K562 (cell line): ENCODE measurements at places on chromosomes 12 and 14. TPM values are rescaled to one million over a fixed set of nuclear protein-coding genes. Genes with fewer than 3 reads are reported as not detected.

DNA sequence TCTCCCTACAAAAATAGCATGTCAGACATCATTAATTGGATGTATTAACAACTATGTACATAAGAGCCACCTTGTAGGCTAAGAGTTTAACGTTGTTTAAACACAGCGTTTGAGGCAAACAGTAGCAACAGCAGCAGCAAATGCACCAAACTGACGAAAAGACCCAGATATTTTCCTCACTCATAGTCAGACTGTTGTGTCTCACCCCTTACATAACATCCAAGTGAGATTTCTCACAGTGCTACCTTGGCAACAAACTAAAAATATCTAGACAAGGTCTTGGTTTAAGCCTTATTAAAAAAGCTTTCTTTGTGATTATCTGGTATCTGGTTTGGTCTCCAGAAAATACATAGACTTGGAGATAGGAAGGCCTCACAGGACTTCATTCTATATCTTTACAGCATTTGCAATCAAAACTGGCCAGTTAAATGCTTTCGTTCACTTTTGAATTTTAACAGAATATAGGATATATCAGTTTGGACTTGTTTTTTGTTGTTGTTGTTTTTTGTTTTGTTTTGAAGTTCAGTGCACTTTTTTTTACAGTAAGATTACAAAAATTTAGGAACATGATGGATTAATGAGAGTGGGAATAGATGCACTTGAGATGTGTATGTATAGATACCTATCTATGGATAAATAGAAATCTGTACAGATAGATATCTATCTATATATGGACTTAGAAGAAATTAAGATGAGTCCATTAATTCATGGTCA, 4.1 kb downstream of the BHLHE41 start:
- peaks cover 34% of the 10 kb centered on the region for H3K27me3 ChIP-seq
- DNase-seq, result no peak
- H3K36me3 ChIP-seq, result no peaks in the 10 kb centered on the region
- H3K4me3 ChIP-seq, result no peak overlapping the region

DNA sequence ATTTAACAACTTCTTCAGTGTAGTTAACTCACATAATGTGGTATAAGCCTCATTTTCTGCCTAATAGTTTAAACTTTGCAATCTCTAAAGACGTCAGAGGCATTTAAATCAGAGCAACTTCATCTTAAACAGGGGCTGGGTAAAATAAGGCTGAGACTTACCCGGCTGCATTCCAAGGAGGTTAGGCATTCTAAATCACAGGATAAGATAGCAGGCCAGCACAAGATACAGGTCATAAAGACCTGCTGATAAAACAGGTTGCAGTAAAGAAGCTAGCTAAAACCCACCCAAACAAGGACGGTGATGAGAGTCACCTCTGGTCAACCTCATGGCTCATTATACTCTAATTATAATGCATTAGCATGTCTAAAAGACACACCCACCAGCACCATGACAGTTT, 115.6 kb upstream of the PKP2 start:
- H3K4me3 ChIP-seq, result no peak overlapping the region
- H3K4me1 ChIP-seq, result no peaks in the 10 kb centered on the region
- H3K36me3 ChIP-seq, result no peaks in the 10 kb centered on the region
- no peak for DNase-seq
- H3K27me3 ChIP-seq, result no peaks in the 10 kb centered on the region
- H3K27ac ChIP-seq, result no peak overlapping the region

- DNase-seq, result no peak
- no peak overlapping the region for H3K4me3 ChIP-seq
- no peak overlapping the region for H3K27ac ChIP-seq
- no peaks in the 10 kb centered on the region for H3K4me1 ChIP-seq
- H3K27me3 ChIP-seq, result no peaks in the 10 kb centered on the region
These were observed 54.5 kb upstream of the MAX start for GRCh38 chr14:65156568-65157366.

GRCh38 chr12:112838731-112839130, 47.2 kb downstream of the RPH3A start:
- no peak overlapping the region for H3K27ac ChIP-seq
- peaks cover 8% of the 10 kb centered on the region; the same call in 1 of the 2 replicates for H3K27me3 ChIP-seq
- no peak for DNase-seq
- no peaks in the 10 kb centered on the region for H3K4me1 ChIP-seq
- no peaks in the 10 kb centered on the region for H3K36me3 ChIP-seq

- no peaks in the 10 kb centered on the region for H3K36me3 ChIP-seq
- no peak overlapping the region for H3K4me3 ChIP-seq
- H3K27ac ChIP-seq, result no peak overlapping the region
- no peaks in the 10 kb centered on the region for H3K27me3 ChIP-seq
- no peak for DNase-seq
These were observed 2.3 kb upstream of the CLBA1 start for GRCh38 chr14:104983231-104983721.

GRCh38 chr14:91286530-91286937, 42.0 kb upstream of the GPR68 start:
- peak; percentile 79 for DNase-seq
- no peak overlapping the region for H3K27ac ChIP-seq
- no peaks in the 10 kb centered on the region for H3K4me1 ChIP-seq
- H3K36me3 ChIP-seq, result peaks cover 76% of the 10 kb centered on the region; the same call in 1 of the 3 replicates

- H3K4me3 ChIP-seq, result no peak overlapping the region
- H3K27ac ChIP-seq, result no peak overlapping the region
- 0 out of 3 replicates have a peak, but pooled peaks cover 2% of the 10 kb centered on the region for H3K4me1 ChIP-seq
- H3K27me3 ChIP-seq, result no peaks in the 10 kb centered on the region
- no peaks in the 10 kb centered on the region for H3K36me3 ChIP-seq
- no peak for DNase-seq
These were observed 46.5 kb upstream of the GZMB start for GRCh38 chr14:24680516-24680915.

- H3K27me3 ChIP-seq, result no peaks in the 10 kb centered on the region
- H3K4me1 ChIP-seq, result no peaks in the 10 kb centered on the region
- DNase-seq, result no peak
- H3K4me3 ChIP-seq, result no peak overlapping the region
These were observed 206.9 kb upstream of the AMIGO2 start for GRCh38 chr12:47286676-47287075.

DNA sequence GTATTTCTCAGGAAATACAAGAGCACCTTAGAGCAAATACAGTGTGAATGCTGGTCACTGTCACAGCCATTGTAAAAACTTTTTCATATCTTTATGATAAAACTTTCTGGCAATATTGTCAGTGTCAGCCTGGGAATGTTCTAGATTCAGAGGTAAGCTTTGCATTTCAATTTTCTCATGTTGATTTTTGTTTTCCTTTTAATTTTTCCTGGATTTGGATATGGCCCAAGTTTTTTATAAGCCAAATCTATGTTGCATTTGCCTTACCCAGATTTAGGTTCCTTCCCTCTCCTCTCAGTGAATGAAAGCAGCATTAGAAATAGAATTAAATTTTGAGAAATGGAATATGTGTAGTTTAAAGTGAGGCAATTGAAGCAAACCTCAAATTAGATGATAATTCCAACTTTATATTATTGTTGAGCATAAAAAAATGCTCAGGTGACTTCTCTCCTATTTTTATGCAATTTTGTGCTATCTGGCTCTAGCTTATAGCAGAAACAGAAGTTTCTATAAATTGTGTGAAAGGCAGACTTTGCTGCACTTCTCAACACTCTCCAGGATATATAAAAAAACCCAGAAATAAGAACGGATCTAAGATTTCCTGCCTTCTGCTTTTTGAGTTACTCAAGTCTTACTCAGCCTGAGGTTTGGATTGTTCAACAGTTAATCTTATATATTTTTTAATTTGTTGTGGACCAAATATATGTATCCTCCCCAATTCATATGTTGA, 368.2 kb upstream of the PRICKLE1 start:
- DNase-seq, result no peak
- no peaks in the 10 kb centered on the region for H3K27me3 ChIP-seq
- H3K4me1 ChIP-seq, result no peaks in the 10 kb centered on the region
- no peaks in the 10 kb centered on the region for H3K36me3 ChIP-seq

DNA sequence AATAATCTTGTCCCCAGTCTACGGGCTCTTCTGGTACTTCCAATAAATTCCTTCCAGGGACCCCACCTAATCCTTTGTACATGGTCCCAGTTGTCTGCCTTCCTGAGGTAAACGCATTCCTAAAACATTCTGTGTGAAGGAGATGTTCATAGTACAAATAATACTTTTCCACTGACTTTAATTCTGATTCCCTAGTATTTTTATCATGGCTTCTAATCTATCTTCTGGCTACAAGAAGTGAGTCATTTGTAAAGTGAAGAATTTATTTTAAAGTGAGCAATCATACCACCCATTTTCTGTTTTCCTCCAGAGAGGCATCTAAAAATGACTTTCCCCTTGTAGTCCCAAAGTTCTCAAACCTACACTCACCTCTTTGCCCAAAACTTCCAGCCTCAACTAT, 65.9 kb upstream of the NUDT4 start:
- H3K36me3 ChIP-seq, result no peaks in the 10 kb centered on the region
- no peak overlapping the region for H3K27ac ChIP-seq
- H3K4me3 ChIP-seq, result no peak overlapping the region
- H3K4me1 ChIP-seq, result peaks cover 38% of the 10 kb centered on the region
- H3K27me3 ChIP-seq, result no peaks in the 10 kb centered on the region

DNA sequence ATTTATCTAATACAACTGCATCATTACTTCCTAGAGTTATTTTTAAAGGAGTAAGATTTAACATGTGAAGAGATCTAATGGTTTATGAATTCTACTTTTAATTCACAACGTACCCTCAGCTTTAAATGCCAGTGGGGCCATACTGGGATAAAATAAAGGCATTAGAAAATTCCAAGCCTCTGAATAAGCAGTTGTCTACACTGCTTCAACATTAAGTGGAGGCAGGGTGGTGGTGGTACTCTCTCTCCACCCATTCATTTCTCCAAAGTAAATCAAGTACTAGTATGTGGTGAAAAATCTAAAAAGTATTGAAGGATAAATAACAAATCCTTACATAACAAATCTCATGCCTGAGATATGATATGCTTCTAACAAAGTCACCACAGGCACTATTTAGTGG, 52.4 kb downstream of the FERMT2 start:
- H3K27me3 ChIP-seq, result no peaks in the 10 kb centered on the region
- no peak overlapping the region for H3K27ac ChIP-seq
- no peaks in the 10 kb centered on the region for H3K36me3 ChIP-seq

DNA sequence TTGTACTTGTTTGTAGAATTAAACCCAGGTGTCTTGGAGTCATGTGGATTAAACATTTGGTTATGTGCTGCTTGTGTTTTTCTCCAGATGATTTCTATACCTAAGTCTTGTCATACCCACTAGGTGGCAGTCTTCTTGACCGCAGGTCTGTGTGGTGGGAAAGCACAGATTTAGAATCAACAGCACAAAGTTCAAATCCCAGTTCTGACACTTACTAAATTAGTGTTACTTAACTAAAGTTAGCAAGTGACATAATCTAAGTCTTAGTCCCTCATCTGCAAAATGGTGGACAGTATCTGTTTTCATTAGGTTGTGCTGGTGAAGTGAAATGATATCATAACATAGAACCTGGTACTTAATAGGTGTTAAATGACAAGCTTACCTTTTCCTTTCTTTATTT, 151.0 kb upstream of the ARHGAP5 start:
- no peaks in the 10 kb centered on the region for H3K36me3 ChIP-seq
- peak; percentile 40 for DNase-seq
- H3K27ac ChIP-seq, result no peak overlapping the region
- no peak overlapping the region for H3K4me3 ChIP-seq

GRCh38 chr12:92110083-92110640, 35.5 kb downstream of the BTG1 start:
- H3K27ac ChIP-seq, result no peak overlapping the region
- no peak for DNase-seq
- no peaks in the 10 kb centered on the region for H3K27me3 ChIP-seq
- no peaks in the 10 kb centered on the region for H3K36me3 ChIP-seq
- H3K4me1 ChIP-seq, result peaks cover 8% of the 10 kb centered on the region; the same call in 1 of the 2 replicates

DNA sequence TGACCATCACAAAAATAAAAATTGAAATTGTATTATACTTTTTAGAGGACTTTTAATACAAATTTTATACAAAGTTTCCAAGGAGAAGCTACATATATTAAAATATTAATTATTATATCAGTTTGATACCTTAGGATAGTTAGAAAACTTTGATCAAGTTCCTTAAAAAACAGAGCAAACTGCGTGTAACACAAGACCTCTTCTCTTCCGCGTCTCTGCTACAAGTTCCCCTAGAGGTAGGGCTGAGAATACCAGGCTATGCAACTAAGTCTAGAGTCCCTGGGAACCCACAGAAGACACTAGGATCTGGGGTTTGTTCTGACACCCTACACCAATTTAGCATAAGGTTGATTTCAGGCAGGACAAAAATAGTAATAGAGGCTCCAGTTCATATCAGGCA, 319.0 kb downstream of the FOXG1 start:
- H3K36me3 ChIP-seq, result no peaks in the 10 kb centered on the region
- peak; percentile 1 for DNase-seq
- no peak overlapping the region for H3K4me3 ChIP-seq
- no peaks in the 10 kb centered on the region for H3K4me1 ChIP-seq

GRCh38 chr12:77979597-77980250, 149.0 kb downstream of the NAV3 start:
- no peak for DNase-seq
- no peaks in the 10 kb centered on the region for H3K4me1 ChIP-seq
- H3K27ac ChIP-seq, result no peak overlapping the region
- H3K4me3 ChIP-seq, result no peak overlapping the region
- H3K27me3 ChIP-seq, result no peaks in the 10 kb centered on the region

DNA sequence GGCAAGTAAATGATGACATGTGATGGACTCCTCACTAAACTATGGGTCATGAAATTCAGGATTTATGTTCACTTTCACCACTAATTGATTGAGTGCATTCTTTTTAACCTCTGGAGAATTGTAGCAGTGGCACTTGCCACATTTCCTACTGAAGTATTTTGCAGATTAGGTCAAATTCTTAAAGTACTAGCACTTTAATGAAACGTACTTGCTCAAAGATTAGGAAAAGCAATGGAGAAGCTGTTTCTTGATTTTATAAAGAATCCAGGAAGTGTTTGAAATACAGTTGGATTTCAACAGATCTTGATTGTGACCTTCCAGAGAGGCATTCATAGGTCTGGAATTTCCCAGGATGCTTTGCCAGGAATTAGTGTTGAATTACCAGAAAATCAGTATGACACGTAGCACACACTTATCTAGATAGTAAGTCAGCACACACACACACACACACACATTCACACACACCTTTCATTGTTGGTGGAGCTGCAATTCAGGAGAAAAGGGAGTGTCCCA, 162.6 kb downstream of the MYRFL start:
- no peak overlapping the region for H3K4me3 ChIP-seq
- H3K4me1 ChIP-seq, result no peaks in the 10 kb centered on the region; the same call in 2 of the 3 replicates
- H3K27ac ChIP-seq, result no peak overlapping the region

GRCh38 chr14:74920281-74920680, 2.8 kb downstream of the RPS6KL1 start:
- no peak overlapping the region for H3K27ac ChIP-seq
- no peaks in the 10 kb centered on the region for H3K27me3 ChIP-seq
- DNase-seq, result no peak
- no peaks in the 10 kb centered on the region for H3K36me3 ChIP-seq
- no peak overlapping the region for H3K4me3 ChIP-seq

The RPGRIP1 gene
- 0.31 and 0.47 TPM in 2 replicates for total RNA-seq

The CLEC7A gene
- 0.16 TPM in 1 of 2 replicates, not detected in the other for total RNA-seq

The C12orf54 gene
- not detected in 2 replicates for total RNA-seq

The ENDOU gene
- total RNA-seq, result not detected in 2 replicates

The CCDC177 gene
- total RNA-seq, result not detected in 2 replicates

The RITA1 gene
- 34.9 and 38.9 TPM in 2 replicates for total RNA-seq
